Fibroblast of skin of scalp (primary cell): ENCODE measurements at places on chromosomes 7 and 10.

DNA sequence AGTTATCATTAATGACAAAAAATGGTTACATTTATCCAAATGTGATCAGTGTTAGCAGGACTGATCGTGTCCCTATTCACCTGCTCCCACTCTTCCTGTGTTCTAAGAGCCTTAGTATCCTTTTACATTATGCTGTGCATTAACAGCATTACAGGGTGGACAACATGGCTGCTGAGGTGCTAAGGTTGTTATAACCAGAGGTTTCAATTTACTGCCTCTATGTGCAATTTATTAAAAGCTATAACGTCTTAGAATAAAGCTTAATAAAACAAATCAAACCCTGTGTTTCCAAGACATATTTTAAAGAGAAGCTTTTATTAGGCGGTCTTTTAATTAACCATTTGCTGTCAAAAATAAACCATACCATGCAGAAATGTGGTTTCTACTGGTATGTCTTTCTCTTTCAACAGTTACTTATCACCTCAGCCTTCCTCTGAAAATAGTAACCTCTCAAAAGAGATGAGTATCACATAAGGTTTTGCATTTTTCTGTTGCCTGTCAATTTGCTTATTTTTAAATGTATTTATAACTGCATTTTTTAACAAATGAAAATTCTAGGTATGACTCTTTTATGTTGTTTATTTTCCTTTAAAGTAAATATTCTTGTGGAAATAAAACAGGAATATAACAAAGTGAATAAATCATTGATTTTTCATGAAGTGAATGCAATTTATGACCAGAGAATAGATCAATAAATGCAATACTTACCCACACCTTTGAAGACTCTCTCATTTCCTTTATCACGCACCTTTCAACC, 849.8 kb upstream of the SORCS1 start:
- no peak for DNase-seq

- DNase-seq, result no peak
Measured at GRCh38 chr7:157559596-157560257, 222.9 kb downstream of the DNAJB6 start.

DNA sequence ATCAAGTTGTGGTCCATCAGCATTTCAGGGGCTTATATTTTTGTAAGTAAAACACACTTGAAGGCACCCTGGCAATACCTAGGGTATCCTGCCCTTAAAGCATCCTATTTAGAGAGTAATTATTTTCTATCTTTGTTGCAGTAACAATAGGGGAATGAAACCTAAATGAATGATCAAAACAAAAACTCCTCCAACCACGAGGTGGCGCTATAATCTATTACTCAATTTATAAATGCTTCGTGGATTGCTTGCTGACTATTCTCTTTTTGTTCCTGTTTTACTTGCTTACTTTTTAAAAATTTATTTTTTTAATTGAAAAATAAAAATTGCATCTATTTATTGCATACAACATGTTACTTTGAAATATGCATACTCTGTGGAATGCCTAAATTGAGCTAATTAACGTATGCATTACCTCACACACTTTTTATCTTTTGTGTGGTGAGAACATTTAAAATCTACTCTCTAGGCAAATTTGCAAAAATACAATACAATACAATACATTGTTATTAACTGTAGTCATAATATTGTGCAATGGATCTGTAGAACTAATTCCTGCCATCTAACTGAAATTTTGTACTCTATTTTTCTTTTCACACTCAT, 147.7 kb upstream of the BMPER start:
- peak; percentile 60 for DNase-seq

- DNase-seq, result no peak
Measured at GRCh38 chr7:883055-884021, 7.0 kb downstream of the GET4 start.

DNA sequence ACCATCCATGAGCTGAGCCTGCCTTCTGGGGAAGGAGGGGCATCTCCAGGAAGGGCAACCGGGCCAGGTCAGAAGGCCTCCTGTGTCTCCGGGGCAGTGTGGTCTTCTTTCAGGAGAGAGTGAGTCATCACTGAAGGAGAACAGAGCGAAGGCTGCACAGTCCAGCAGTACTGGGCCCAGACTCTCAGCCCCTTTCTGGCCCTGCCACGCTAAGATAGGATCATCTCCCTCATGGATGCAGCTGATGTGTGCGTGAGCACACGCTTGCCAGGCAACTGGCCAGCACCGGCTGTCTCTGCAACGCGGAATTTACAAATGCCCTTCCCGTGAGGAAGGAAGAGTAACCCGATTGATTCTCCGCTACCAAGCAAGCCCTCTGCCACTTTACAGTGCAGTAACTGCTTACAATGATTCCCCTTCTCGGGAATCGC, 328.2 kb downstream of the TNS3 start:
- peak; percentile 63 for DNase-seq

DNA sequence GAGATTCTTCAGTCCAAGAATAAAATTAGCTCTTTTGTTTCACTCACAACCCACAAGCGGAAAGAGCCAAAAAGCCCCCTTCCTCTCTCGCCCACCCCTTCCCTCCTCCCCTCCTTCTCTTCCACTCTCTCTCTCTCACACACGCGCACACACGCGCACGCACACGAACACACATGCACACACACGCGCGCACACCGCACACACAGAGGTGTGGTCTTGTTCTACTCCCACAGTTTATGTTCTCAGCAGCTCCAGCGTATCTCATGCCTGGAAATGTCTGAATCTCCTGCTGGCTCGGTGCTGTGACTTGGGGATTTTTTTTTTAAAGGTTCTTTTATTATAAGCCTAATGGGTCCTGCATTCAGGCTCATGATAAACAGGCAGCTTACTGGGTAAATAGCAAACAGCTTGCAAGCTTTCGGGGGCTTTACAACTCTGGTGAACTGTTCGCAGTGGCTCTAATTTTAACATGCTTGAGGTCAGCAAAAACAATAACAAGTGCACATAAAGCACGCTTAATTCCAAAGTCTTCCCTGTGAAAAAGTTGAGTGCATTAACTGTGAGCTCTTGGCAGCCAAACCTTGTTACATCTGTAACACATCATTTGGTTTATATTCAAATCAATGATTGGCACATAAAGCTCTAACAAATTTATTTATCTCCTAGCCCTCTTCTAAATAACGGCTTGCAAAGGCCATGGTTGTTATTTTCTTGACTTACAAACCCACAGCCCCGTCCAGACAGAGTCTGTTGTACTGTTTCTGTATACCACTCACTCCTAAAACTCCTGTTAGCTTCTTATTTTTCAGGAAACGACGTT, 424.1 kb upstream of the MGMT start:
- no peak for DNase-seq

GRCh38 chr10:81019029-81019890, 481.6 kb downstream of the SH2D4B start:
- DNase-seq, result peak; percentile 68

DNA sequence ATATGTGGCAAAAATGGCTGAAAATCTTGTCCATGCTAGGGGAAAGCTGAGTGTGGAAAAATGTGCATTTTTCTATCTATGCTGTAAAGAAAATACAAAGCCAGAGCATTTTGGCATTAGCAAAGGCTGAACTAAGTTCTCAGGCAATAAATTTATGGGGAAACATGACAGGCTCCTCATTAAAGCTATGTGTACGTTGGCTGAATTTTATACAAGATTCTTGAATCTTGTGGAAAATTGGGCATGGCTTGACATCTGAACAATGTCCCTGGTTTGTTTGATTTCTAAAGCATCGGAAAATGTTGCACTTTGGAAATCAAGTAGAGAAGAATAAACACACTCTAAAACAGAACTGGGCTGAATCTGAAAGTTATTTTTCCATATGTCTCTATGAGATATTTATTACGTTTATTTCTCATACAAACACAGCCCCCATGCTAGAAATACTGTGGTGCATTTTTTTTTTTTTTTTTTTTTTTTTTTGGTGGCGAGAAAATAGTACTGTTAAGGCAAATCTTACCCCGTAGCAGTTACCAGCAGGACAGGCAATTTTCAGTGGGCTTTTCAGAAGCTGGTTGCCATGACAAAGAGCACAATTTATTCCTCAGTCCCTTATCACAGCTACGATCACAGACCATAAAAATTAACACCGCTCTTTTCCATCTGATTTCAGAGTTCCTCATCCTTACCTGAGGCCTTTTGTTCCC, 16.9 kb downstream of the CPA1 start:
- DNase-seq, result peak; percentile 58

GRCh38 chr7:29859524-29860185, 53.3 kb downstream of the WIPF3 start:
- no peak for DNase-seq

GRCh38 chr7:113649556-113649955, 269.3 kb downstream of the PPP1R3A start:
- no peak for DNase-seq

GRCh38 chr10:132861116-132861691, 75.3 kb upstream of the NKX6-2 start:
- DNase-seq, result no peak

GRCh38 chr7:27685209-27685608, 22.5 kb upstream of the HIBADH start:
- DNase-seq, result no peak

- no peak for DNase-seq
Measured at GRCh38 chr7:107505997-107506673, 36.3 kb downstream of the GPR22 start.

- DNase-seq, result peak; percentile 35
Measured at GRCh38 chr7:55400191-55400590, 35.1 kb downstream of the LANCL2 start.

- no peak for DNase-seq
Measured at GRCh38 chr10:128422999-128423398, 296.8 kb upstream of the MKI67 start.

DNA sequence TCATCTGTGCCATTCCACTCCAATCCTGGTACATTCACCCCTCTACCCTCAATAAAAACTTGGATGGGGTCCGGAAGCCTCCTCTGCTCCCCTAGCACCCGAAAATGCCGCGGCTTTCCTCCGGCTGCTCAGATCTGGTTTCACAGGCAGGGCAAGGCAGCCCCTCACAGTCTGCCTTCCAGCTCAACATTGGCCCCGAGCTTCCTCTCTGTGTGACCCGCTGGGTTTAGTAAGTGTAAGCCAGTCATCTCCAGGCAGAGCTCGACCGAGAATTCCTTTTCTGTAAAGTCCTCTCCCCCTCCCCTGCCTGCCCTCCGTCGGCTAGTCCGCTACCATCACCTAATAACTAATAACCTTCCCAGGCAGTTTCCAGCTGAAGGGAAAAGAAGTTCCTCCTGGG, 3.4 kb downstream of the INHBA start:
- peak; percentile 51 for DNase-seq

DNA sequence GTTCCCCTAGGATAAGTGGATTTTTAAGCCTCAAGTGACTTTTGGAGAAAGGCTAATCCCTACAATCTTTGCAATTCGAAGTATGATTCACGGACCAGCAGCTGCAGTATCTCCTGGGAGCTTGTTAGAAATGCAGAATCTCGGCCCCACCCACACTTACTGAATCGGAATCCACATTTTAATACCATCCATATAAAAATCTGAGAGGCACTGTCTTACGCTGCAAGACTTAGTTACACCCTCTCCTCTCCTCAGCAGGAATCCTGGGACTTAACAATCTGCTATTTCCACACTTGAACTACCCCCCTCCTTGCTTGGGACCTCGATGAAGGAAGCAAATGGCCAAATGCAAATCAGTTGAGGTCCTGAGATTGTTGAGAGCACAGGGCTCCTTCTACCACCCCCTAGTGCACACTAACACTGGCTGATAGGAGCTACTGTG, 21.0 kb downstream of the ITPRIP start:
- DNase-seq, result peak; percentile 89

GRCh38 chr7:124597509-124597908, 168.1 kb downstream of the GPR37 start:
- DNase-seq, result no peak

DNA sequence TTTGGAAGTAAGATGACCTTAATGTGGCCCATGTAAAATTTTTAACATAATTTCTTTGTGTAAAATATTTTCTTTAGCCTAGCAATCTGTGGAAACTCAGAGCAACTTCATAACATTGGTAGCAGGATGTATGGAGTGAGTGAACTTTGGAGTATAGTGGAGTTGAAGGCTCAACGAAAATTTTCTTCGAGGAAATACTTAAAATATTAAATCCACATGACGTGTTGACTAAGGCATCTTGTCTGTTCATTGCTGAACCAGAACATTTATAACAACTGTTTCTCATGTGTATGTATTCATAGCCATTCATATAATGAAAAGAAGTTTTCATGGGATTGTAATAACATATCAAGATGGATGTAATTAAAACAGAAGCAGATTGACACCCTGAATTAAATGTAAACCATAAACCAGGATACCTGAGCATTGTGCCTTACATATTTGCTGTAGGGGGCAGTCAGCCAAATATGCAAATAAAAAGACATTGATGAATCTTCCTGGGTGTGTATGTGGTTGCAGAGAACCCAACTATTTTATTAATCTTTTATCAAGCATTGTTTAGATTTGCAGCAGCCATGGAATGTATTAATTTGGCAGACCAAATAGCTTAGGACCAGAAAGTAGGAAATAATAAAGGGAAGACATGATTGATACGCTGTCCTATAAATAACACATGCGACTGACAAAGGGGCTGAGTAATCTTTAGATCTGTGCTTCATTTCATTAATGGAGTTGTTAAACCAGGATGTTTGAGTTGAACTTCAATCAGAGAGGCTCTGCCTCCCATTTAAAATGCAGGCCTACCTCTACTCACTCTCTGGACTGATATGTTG, 11.5 kb downstream of the AUTS2 start:
- peak; percentile 73 for DNase-seq

DNA sequence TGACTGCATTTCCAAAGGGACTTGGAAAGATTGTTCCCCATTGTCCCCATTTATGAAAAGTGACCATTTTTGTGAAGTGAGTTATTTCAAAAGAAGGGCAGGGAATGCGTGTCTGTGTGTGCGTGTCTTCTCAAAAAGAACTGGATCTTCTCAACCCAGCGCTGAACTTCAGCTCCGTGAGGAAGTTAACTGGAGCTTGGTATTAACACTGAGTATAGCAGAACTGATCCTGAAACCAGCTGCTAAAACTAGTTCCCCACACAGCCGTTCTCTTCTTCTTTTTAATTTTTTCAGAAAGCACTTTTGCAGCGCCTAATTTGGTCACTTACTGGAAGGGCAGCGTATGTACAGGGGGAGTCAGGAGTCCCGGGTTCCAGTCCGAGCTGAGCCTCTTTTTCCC, 45.8 kb upstream of the PLEKHA1 start:
- no peak for DNase-seq

GRCh38 chr10:122565766-122566206, 5.2 kb downstream of the DMBT1 start:
- DNase-seq, result peak; percentile 81

GRCh38 chr7:4633012-4633411, 49.1 kb upstream of the FOXK1 start:
- DNase-seq, result peak; percentile 47

DNA sequence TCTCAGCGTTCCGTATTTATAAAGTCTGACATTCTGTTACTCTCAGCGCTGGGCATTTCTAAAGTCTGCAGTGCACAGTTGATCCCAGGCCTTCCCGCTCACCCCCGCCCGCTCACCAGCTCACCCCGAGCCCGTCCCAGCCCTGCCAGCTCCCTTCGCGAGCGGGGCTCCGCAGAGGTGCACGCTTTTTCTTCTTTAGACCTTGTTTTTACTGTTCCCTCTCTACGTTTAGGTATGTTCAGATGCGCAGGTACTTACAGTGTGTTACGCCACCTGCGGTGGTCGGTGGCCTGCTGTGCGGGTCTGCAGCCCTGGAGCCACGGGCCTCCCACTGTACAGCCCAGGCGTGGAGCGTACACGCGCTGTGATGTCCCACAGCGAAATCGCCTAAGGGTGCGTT, 28.8 kb downstream of the NKX6-2 start:
- no peak for DNase-seq
